ENCODE measurements at places on chromosomes 2 and 18.

GRCh38 chr2:138274421-138275291 lies 226.9 kb upstream of the SPOPL start:
- no peak for DNase-seq

DNA sequence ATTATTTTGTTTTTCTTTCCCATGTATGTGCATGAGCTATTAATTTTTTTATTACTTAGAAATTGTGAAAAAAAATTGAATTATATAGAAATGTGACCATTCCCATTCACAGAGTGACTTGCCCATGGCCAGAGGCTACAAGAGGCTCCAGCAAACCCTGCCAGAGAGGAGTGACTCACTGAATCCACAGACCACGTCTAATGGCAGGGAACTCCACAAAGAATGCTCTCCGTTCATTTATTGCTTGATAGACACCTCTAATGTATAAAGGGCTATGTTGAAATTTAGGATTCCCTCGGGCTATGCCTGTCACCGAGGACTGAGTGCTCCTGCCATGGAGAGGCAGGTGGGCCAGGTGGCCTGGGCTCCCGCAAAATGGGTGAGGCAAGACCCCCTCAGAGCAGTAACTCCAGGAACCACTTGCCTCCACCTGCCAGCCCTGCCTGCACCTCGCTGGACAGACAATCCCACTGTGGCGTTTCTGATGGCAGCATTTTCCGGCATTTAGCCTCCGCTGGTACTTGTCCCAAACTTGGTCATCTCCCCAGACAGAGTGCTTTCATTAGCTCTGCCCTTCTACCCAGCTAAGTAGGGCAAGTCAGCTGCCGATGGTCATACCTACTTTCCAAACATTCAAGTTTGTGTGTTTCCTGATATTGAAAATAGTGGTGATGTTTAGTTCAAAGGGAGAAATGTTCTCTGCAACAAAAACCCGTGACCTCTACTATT lies 200.3 kb downstream of the PRKCE start:
- no peak for DNase-seq

DNA sequence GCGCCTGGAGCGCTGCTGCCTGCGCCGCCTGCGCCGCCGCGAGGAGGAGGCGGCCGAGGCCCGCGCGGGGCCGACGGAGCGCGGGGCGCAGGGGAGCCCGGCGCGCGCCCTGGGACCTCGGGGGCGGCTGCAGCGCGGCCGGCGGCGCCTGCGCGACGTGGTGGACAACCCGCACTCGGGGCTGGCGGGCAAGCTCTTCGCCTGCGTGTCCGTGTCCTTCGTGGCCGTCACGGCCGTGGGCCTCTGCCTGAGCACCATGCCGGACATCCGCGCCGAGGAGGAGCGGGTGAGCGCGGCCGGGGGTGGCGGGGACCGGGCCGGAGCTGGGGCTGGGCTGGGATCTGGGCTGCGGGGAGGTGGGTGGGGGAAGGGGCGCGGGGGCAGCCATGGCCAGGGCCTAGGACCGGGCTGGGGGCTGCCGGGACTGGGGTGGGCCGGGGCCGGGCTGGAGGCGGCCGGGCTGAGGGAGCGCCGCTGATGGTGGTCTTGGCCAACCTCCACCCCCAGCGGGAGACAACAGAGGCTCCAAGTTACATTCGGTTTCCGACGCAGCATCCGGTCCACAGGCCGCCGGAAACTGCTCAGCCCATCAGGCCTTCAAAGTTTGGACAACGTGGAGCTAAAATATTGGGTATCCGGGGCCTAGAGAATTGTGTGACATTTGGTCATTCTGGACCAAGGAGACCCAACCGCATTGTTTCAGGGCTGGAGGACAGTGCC lies 66.4 kb downstream of the KCNG2 start:
- DNase-seq: no peak

DNA sequence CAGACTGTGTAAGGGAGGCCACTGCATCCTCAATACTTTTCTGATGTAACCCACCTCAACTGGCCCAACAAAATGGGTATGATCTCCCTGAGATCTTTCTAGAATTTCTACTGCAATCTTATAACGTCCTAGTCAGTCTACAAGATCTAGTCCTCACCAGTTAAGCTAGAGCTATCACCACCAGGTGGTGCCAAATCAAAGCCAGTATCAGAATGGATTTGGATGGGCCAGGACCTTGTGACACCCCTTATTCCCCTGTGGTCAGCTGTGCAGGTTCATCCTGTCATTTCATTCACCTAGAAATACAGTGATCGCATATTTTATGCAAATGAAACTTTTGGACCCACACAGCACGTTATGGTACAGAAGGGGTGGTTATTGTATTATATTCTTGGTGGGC lies 90.3 kb downstream of the OLA1 start:
- DNase-seq: no peak

GRCh38 chr2:12269041-12269972 lies 447.4 kb upstream of the TRIB2 start:
- DNase-seq: no peak

GRCh38 chr2:10413991-10414451 lies 34.1 kb downstream of the ODC1 start:
- DNase-seq: no peak
